Thyroid gland (tissue), 4 donors: ENCODE measurements at places on chromosomes 2 and 18.

DNA sequence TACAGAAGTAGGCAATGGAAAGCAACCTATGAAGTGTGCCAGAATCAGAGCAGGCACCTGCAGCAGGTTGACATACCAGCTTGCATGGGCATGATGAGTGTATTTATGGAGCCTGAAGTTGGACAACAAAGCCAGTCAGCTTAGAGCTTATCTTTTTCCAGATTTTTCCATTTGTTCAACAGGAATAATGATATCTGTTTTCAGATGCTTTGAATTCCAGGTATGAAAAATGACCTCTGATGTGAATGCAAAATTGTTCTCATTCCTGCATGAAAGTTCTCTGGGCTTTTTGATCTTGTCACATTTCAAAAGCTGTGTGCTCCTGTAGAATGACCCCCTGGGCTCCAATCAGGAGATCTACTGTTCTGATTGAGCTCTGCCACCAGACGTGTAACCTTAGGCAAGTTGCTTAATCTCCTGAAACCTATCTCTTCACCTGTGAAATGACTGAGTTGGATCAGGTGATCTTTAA is 38.2 kb upstream of the VIT start:
- DNase-seq = no peak

DNA sequence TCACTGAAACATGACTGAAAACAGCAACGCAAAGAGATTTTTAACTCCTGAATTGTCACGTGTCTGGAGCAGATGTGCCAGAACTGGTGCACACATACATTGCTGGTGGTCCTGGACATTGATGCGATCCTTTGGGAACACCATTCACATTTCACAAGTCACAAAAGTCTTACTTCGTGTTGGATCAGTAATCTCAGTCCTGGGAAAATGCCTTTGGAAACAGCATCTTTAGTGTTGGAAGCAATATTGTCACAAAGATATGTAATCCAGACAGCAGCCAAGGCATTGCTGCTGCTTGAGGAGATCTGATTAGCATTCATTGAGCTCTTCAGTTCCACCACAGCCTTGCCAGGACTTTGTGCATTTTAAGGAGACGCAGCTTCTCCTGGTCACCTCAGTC is 126.2 kb upstream of the SH3BP4 start:
- DNase-seq = no peak

GRCh38 chr18:10702206-10702605 is 176.4 kb downstream of the NAPG start:
- DNase-seq = no peak

- peak; percentile 17 for DNase-seq
Measured at GRCh38 chr2:234098681-234099080, 48.2 kb downstream of the SPP2 start.

GRCh38 chr2:181724662-181725061 is 44.3 kb upstream of the NEUROD1 start:
- DNase-seq = no peak

GRCh38 chr2:191942739-191943103 is 95.8 kb upstream of the CAVIN2 start:
- no peak for DNase-seq

DNA sequence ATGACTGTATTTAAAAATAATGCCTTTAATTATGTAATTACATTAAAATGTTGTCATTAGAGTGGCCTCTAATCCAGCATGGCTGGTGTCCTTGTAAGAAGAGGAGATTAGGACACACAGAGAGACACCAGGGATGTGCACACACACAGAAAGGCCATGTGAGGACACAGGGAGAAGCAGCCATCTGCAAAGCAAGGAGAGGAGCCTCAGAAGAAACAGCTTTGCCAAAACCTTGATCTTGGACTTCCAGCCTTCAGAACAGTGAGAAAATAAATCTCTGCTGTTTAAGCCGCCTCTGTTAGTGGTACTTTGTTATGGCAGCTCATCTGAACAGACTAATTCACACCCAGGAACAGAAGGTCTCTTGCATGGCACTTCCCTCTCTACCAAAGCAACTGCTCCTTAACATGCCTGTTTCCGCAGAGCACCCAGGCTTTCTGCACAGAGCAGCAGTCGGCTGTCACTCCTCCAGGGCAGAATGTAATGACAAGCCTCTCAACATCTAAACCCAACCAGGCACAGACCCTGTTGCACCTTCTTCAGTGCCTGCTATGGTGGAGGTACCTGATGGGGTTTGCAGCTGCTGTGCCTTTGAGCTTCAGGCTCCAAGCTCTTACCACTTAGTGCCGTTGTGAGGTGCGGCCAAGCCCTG is 377.7 kb downstream of the TDRD15 start:
- DNase-seq = peak; percentile 29

DNA sequence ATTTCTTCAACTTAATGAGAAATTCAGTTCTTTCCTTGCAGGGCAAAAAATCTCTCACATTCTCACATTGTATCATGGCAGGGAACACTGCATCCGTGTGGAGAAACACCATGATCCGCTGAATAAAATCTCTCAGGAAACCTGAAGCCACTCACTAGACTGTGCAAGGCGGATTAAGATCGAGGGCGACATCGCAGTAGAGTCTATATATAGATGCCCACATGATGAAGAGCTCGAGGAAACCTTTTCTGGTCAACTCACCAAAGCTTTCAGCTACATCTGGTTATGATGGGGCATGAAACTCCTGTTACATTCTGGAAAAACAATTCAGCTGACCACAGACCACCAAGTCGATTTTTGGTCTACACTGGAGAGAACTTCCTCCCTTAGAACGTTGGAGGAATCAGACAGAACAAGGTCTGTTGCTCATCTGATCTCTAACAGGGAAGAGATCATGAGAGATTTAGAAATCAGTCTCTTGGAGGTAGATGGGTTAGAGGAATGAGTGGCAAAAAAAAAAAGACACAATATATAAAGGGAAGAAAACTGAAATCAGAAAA is 162.9 kb upstream of the ZNF516 start:
- DNase-seq = no peak

GRCh38 chr18:77754475-77755044 is 504.9 kb downstream of the GALR1 start:
- DNase-seq = no peak

- DNase-seq = no peak
Measured at GRCh38 chr2:74131901-74132300, 15.8 kb downstream of the BOLA3 start.

DNA sequence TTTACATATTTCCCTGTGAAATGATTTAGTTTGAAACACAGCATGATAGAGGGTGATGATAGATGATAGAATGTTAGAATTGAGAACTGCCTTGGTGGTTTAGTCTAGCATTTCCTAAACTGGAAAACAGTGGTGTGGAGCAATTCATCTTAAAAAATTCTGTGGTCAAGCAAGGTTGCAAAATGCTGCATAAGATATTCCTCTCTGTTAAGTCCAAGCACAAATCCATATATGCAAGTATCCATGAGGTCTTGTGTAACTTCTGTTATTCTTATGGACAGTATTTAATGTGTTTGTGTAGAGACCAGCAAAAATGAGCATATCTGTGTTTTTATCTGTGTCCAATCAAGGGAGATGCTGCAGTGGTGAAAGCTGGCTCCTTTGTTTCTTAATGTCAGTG is 30.0 kb downstream of the CPS1 start:
- no peak for DNase-seq

DNA sequence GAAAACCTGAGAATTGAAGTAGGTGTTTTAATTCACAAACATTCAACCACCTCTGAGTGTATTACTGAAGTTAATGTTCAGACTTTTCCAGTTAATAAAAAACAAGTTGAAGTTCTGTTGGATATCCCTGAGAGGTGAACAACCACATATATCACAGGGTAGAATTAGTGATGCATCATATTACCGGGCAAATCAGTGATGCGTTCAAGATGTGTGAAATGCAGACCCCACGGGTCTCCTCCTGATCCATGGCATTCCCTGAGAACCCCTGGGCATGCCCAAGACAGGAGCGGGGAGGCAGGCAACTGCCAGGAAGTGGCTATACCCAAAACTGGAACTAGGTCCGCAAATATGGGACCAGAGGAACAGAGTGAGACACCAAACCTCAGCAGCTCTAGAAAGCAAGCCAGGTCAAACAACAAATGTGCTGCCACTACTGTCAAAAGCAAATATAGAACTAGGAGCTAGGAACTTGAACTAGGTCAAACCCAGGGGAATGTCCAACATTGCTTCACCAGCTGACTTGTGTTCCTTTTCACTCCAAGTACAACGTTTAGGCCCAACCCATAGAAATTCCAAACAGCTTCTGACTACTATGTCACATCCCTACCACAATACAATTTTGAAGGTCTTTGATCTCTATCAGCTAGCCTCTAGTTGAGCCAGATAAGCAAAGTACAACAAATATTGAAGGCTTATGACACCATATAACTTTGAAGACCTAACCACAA is 20.2 kb downstream of the PSTPIP2 start:
- DNase-seq = no peak

DNA sequence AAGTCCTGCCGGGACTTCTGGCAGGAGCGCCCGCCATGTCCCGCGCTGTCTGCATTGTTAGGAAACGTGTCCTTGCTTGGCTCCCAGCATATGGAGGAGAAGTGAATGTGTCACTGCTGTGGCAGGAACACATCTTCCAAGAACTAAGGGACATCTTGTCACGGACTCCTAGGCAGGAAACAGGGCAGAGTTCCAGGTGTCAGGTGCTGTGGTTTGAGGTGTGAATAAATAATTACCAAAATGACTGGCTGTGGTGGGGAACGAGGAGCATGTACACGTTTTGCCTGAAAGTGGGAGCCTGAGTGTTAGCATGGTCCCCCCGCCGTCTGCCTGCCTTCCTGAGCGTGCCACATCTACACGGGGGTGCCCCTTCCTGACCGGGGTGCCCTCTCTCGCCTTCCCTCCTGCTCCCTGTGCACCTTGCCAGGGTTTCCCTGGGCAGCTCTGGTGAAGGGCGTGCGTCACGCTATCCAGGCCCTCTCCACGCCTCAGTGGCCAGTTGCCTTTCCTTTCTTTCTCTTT is 237.5 kb downstream of the LDLRAD4 start:
- peak; percentile 76 for DNase-seq

GRCh38 chr2:234496835-234497593 is at the start of gene ARL4C:
ARL4C (minus strand) TSS chr2:234497081; CDS start chr2:234496586, 495 bp downstream.
- peak; percentile 75 for DNase-seq

DNA sequence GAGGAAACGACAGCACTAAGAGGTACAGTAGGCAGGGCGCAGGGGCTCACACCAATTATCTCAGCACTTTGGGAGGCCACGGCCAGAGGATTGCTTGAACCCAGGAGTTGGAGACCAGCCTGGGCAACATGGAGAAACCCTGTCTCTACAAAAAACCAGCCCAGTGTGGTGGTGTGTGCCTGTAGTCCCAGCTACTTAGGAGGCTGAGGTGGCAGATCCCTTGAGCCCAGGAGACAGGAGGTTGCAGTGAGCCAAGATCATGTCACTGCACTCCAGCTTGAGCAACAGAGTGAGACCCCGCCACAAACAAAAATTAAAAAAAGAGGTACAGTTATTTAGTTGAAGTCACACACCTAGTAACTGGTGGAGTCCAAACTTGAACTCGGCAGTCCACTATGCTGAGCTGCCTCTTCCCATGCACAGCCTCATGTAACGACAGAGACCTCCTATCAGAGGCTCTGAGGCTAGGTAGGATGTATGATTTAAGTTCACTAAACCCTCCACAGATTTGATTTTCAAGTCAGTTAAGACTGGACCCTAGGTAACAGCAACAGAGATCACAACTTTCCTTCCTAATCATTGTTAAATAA is 8.7 kb downstream of the STK17B start:
- DNase-seq = no peak

GRCh38 chr2:224971214-224971613 is 71.1 kb downstream of the DOCK10 start:
- no peak for DNase-seq

GRCh38 chr2:169175112-169175511 is 105.7 kb downstream of the DHRS9 start:
- no peak for DNase-seq

DNA sequence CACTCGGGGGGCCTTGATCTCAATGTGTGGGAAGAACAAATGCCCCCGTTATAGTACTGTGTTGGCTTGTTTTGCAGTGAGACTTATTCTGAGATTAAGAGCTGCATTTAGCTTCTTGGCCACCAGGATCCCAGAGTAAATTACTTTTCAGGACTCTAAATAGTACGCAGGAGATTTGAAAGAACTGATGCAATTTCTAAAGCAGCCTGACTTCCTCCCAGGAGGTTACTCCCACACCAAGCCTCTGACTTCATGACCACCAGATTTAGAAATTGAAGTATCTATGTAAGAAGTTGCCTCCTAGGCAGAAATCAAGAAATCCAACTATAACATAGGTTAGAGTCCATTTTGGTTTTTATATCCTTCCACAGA is 67.0 kb downstream of the FEZ2 start:
- DNase-seq = no peak

- DNase-seq = no peak
Measured at GRCh38 chr2:235146206-235146605, 194.4 kb downstream of the SH3BP4 start.

GRCh38 chr18:41538751-41539150 is 416.3 kb upstream of the PIK3C3 start:
- DNase-seq = no peak

DNA sequence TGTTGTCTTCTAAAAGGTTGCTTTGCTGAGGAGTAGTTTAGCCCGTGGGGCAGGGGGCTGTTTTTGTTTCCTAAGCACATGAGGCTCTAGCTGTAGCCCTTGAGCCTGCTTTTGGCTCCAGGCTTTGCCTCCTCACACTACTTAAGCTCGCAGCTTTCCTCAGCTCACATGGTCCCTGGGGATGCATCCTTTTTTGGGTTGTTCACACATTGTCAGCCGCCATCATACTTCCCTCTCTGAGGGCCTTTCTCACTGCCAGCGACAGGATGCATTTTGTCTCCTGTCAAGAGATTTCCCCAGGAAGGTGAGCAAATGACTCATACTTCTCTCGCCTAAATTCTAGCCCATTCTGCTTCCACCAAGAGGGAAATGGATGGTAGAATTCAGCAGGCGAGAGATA is 279.5 kb upstream of the PKDCC start:
- no peak for DNase-seq

DNA sequence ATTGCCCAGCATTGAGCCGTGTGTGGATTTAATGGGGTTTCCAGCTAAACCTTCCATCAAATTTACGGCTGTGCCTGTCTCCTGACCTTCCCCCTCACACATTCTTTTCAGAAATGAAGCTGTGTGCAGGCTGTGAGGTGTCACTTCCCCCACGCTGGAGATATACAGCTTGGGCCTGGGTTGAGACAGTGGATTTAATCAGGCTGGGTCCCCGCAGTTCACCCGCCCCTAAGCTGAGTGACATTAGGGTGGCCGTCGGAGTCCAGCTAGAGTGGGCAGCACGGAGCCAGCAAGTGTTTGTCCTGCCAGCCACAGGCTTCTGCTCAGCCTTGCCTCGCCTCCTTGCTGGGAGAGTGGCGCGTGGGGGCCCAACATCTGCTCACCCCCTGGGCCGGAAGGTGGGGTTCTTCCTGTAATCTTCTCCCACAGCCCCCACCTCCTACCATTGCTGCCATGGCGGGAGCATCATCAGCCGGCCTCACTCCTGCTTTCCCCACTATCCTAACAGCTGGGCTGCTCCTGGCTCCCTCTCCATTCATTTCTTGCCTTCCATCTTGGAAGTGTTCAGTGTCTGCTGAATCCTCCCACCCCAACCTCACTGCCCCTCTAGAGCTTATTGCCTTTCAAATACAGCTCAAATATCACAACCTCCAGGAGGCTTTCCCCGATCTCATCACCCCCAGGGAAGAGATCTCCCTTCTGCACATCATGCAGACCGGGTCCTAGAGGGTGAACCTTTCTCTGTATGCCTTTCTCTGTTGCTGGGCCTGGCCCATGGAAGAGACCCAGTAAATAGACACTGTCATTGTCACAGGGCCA is 149.0 kb downstream of the GLI2 start:
- no peak for DNase-seq

GRCh38 chr2:129483366-129483765 is 496.1 kb upstream of the RAB6C start:
- no peak for DNase-seq

- no peak for DNase-seq
Measured at GRCh38 chr2:67213677-67214402, 183.3 kb upstream of the ETAA1 start.
